ENCODE measurements at places on chromosomes 1 and 21.

GRCh38 chr1:56541408-56541807 is 38.0 kb downstream of the PLPP3 start:
- no peak for DNase-seq

- peak; percentile 46 for DNase-seq
Observed at GRCh38 chr1:37561133-37562132, 4.7 kb downstream of the DNALI1 start.

- DNase-seq: no peak
Observed at GRCh38 chr1:53078333-53079101, 16.5 kb downstream of the PODN start.

- DNase-seq: no peak
Observed at GRCh38 chr1:167128261-167129227, 34.7 kb downstream of the STYXL2 start.

GRCh38 chr1:1833916-1834325 is 55.7 kb upstream of the NADK start:
- no peak for DNase-seq

DNA sequence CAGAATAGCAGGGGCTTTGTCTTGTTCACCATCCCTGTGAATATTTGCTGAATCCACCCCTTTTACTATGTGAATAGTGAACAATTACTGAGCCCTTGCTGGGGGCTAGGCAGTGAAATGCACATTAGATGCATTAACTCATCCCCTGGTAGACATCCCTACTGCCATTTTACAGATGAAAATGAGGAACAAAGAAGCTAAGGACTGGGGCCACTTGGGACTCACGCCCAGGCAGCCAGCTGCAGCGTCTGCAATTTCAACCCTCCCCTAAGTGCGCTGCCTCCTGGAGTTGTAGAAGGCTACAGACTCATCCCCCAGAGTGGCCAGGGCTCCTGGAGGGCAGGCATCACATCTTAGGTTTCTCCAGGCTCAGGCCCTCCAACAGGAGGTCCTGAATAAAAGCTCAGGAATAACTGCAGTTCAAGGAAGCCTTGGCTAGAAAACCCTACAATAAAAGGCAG is 31.6 kb downstream of the CAPZB start:
- no peak for DNase-seq

DNA sequence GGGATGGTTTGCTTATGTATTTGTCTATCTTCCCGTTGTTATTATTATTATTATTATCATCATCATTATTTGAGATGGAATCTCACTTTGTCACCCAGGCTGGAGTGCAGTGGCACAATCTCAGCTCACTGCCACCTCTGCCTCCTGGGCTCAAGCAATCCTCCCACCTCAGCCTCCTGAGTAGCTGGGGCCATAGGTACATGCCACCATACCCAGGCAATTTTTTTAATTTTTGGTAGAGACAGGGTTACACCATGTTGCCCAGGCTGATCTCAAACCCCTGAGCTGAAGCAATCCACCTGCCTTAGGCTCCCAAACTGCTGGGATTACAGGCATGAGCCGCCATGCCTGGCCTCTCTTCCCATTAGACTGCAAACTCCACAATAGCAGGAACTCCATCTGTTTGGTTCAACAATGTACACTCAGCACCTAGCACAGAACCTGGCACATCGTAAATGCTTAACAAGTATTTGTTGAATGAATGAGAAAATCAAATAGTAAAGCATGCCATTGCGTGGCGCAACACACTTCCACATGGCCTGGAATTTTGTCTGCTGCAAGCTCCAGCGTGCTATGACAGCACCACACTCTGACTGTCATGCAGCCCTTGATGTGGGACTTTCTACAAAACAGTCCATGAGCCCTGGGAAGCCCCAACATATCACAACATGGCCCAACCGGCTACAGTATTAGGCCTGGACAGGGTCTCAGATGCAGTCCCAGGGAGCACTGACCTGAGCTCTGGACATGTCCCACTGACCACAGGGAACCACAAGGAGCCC is 3.8 kb upstream of the TINAGL1 start:
- peak; percentile 82 for DNase-seq

- no peak for DNase-seq
Observed at GRCh38 chr1:2294725-2295078, 66.6 kb downstream of the SKI start.

GRCh38 chr1:37473431-37474045 is 842 bp upstream of the ZC3H12A start:
- peak; percentile 35 for DNase-seq

DNA sequence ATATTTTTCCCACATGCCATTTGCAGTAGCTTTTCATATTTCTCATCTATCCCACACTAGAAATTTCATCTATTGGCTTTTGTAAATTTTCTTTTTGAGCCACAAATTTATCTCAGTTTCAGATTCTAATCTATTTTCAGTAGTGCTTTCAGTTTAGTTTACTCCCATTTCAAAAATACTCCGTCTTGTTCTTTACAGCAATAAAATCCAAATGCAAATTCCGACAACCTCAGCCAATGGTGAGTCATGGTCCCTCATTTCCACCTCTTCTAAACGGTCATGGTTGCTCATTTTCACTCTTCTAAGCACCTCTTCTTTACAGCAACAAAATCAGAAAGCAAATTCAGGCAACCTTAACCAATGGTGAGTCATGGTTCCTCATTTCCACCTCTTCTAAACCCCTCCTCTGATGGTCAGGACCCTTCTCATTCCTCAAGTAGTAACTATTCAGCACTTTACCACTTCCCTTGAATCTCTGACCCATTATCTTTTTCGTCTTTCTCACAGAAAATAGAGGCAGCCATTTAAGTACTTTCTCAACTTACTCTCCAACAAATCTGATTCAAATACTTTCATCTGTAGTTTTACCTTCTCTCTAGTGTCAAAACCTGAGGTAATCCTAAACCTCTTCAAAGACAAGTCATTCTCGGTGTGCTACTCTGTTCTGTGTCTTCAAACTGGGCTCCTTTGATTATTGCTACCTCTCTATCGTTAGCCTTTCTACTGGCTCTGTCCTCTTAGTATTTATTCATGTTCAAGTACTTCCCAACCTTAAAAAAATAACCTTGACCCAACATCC is 34.4 kb downstream of the C21orf91 start:
- no peak for DNase-seq

- no peak for DNase-seq
Observed at GRCh38 chr1:180981596-180982387, 40.9 kb downstream of the STX6 start.

GRCh38 chr1:55074455-55074854 is 35.1 kb downstream of the PCSK9 start:
- DNase-seq: no peak

- DNase-seq: peak; percentile 61
Observed at GRCh38 chr1:173853074-173853473, 14.7 kb downstream of the GAS5 start.

- peak; percentile 69 for DNase-seq
Observed at GRCh38 chr21:34965200-34966174, 83.6 kb downstream of the RUNX1 start.

GRCh38 chr1:15158506-15159165 is 5.1 kb downstream of the TMEM51 start:
- peak; percentile 69 for DNase-seq

DNA sequence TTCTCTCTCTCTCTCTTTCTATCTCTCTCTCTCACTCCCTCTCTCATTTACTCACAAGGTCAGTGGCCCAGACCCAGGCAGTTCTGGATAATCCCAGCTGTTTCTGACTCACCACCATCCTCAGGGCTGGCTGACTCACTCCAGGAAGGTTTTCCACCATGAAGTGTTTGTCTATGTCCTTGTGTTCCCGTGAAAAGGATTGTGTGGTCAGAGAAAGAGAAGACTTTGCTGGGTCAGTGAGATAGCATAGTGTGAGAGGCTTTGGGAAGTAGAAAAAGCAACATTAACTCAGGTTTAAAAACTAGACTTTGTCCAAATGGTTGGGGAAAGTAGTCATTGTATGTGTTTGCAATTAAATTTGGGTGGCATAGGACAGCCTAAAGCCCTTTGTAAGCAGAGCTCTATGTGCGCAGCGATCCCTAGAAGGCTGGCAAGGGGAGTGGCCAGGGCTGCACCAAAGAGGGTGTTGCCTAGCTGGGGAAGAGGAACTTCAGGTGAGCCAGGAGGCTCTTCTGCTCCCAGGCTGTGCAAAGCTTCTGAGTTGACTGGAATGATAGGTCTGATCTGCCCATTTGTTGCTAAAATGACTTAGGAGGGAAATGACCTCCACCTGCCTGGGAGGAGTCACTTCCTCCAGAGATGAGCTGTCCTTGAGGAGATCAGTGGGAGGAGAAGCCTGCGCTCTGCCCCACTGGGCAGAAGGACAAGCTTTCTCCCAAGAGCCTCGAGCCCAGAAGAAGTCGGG is 4.9 kb upstream of the CAPN2 start:
- peak; percentile 97 for DNase-seq
